ENCODE measurements at places on chromosomes 13 and 19.

DNA sequence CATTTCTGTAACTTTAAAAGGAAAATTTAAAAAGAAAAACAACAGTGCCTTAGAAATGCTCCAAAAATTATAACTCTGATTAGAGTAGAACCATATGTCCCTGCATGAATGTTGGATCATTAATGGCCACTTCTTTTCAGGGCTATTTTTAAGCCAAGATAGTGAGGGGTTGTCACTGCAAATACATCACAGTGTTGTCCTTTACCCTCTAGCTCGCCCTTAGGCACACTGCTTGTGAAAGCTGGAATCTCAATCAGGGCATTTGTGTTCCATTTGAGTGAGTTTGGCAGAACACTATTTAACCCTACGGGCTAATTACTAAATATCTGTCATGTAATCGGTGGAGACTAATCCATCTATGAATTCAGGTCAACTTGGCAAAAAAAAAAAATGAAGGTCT, 212.2 kb downstream of the NHLRC3 start:
- DNase-seq = no peak

GRCh38 chr13:19836472-19836871, 27.0 kb downstream of the ZMYM5 start:
- no peak for DNase-seq

GRCh38 chr19:41868120-41868988, 8.3 kb downstream of the RPS19 start:
- DNase-seq = peak; percentile 75

GRCh38 chr13:93260591-93260990, 34.0 kb downstream of the GPC6 start:
- DNase-seq = no peak

DNA sequence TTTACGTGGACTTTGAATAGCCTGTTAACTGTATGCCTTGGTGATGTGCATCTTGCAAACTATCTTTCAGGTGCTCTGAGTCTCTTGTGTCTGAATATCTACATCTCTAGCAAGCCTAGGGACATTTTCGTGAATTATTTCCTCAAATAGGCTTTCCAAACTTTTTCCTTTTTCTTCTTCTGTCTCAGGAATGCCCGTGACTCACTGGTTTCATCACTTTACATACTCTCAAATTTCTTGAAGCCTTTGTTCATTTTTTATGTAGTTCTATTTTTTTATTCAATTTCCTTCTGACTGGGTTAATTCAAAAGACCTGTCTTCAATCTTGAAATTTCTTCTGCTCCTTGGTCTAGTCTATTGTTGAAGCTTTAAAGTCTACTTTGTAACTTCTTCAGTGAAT, 332.2 kb downstream of the OXGR1 start:
- no peak for DNase-seq

DNA sequence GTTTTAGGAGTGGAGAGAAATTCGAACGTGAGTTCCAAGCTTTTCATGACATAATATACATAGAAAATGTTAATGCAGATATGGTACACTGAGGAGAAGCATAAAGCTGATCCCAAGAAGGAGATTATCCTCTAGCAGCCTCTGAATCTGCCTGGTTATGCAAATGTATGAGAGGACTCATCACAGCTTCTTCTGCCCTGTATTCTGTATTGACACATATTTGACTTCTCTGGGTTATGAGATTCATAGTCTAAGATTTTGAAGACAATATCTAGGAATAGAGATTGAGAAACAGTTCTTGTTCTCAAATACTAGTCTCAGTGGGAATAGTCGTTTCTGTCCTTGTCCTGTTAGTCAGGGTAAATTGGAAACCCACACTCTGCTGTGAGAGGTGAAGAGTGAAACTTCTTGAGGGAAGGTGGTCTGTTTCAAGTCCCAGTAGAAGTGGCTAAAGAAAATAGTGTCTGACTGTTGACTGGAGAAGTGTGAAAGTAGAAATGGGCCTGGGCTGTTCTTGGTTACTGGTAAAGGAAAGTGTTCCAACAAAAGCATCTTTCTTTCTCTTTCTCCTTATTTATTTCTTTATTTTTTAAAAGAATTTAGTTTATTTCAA, 1356.6 kb downstream of the SLITRK5 start:
- no peak for DNase-seq

DNA sequence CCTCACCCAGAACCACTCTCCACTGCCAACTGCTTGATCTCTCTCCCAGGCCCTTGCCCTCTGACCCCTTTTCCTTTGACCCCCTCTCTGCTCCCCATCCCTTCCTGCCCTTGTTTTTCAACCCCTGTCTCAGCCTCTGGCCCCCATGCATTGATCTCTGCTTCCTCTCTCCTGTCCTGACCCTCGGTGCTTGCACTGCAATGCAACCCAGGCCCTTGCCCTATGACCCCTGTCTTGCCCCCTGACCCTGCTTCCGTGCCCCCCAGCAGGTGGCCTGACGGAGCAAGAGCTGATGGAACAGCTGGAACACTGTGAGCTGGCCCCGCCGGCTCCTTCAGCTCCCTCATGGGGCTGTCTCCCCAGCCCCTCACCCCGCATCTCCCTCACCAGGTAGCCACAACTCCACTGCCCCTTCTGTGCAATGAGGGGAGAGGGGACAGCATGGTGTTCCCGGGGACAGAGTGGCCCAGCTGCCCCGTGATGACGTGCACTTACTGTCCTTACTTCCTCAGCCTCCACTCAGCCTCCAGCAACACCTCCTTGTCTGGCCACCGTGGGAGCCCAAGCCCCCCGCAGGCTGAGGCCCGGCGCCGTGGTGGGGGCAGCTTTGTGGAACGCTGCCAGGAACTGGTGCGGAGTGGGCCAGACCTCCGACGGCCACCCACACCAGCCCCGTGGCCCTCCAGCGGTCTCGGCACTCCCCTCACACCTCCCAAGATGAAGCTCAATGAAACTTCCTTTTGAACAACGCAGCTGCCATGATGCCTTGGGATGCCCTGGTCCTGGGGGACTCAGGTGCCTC, 10.5 kb upstream of the LTBP4 start:
- no peak for DNase-seq

DNA sequence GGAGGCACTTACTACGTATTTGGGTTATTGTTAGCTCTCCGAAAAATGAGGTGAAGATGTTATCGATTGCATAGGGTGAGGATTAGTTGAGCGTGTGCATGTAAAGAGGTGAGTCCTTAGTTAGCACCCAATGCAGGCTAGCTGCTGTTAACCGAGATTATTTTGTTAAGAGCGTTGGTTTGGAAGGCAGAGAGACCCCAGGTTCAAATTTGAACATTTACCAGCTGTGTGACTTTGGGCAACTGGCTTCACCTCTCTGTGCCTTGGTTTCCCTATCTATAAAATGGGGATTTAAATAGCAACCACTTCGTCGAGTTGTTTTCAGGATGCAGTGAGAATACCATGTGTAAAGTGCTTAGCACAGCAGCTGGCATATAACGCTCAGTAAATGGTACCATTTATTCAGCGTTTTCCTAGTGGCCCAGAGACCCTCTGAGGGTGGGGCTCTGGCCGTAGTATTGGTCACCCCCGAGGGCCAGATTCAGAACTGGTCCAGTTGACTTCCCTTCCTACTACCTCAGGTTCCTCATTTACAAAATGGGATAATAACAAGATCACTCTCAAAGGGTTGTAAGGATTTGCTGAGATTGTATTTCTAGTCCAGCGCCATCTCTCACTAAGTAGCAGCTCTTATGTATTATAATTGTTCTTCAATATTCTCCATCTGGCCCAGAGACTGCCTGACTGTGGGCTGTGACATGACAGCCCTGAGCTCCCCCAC, 887 bp downstream of the SIPA1L3 start:
- DNase-seq = no peak

DNA sequence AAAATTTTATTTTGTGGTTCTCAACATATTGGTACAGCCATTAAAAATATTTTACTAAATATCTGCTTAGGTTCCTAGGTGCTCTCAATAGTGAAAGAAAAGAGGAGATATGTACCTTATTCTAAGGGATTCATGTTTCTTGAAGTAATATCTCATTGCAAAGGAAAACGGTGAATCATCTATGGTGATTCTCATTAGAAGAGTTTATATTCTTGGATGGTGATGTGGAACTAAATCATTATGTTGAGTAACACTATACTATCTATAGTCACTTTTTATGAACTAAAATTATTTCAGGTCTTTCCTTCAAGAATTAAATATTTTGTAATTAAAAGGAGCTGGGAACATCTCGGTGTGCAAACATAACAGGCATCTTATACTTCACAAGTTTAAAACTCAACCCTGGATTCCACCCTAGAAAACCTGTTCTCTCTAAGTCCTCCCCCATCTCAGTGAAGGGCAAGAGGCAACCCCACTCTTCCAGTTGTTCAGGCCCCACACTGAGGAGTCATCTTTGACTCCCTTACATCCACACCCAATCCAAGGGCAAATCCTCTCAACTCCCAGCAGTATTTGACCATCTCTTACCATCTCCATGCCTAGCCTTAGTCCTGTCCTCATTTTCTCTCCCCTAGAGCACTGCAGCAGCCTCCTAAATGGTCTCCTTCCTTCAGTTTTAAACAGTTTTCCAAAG, 140.1 kb downstream of the RGCC start:
- DNase-seq = no peak

GRCh38 chr13:73901324-73902068, 232.7 kb downstream of the KLF12 start:
- no peak for DNase-seq

- DNase-seq = no peak
Measured at GRCh38 chr13:29323954-29324353, 271.5 kb downstream of the SLC7A1 start.

- peak; percentile 93 for DNase-seq
Measured at GRCh38 chr19:37251308-37252229, 33.6 kb downstream of the ZNF383 start.

GRCh38 chr13:45481688-45482087, 16.9 kb downstream of the COG3 start:
- DNase-seq = no peak

GRCh38 chr13:99861771-99862170, 109.8 kb downstream of the ZIC5 start:
- no peak for DNase-seq
